ENCODE measurements at places on chromosomes 6 and 20. TPM values are rescaled to one million over a fixed set of nuclear protein-coding genes. Genes with fewer than 3 reads are reported as not detected.

GMPR gene
- 112 TPM for total RNA-seq

GRCh38 chr6:149919834-149920225 is 3.1 kb downstream of the RAET1G start:
- DNase-seq, result no peak

TFAP2A gene
- total RNA-seq, result 0.97 TPM

DNA sequence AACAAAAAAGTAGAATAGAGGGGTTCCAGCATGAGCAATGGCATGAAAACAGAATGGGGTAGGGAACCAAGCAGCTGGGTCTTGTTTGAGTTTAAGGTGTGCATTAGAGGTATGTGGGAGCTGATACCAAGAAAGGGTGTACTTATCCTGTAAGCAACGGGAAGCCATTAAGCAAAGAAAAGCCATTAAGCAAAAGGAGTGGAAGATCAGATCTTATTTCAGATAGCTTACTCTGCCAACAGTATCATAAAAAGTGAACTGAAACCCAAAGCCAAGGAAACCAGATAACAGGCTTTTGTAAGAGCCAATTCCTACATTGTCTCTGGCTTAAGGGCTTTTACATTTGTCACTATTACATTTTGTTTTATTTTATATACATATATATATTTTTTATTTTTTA is 21.3 kb upstream of the BEND6 start:
- no peak for DNase-seq

DNA sequence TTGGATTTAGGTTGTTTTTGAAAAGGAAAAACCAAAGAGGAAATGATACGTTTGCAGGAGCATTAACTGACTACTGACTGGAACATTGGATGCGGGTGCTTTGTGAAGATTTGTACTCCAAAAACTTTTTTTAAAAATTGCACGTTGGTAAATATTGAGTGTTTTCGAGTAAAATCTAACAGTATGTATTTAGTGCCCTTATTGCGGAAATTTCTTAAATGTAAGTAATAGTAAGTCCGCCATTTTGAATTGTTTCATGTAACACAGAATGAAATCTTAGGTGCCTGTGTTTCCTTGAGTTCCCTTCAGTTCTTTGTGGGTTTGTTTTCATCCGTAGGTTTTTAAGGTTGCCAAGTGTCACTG is 15.2 kb upstream of the LIN28B start:
- no peak for DNase-seq

DNA sequence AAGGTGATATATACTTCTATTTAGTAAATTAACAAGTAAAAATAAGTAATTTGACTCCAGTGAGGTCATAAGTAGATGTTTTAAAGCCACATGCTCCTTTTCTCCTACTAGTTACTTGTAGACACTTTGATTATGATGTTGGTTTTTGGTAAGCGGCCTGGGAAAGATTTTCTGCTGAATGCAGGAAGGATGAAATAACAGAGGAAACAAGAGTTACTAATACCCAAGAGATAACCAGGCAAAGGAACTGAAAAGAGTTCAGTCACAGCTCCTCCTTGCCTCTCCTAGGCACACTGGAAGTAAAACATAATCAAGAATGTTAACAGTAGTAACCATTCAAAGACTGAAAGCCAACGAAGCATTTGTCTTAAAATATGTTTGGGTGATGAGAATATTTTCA is 203.3 kb downstream of the RNGTT start:
- no peak for DNase-seq

GRCh38 chr20:44478206-44478605 is 2.5 kb downstream of the TTPAL start:
- DNase-seq, result no peak

- no peak for DNase-seq
Measured at GRCh38 chr6:15246217-15246665, 372 bp downstream of the JARID2 start.

GRCh38 chr6:29628419-29629281 is 4.3 kb downstream of the GABBR1 start:
- peak; percentile 84 for DNase-seq

PTCRA gene
- not detected for total RNA-seq

DNA sequence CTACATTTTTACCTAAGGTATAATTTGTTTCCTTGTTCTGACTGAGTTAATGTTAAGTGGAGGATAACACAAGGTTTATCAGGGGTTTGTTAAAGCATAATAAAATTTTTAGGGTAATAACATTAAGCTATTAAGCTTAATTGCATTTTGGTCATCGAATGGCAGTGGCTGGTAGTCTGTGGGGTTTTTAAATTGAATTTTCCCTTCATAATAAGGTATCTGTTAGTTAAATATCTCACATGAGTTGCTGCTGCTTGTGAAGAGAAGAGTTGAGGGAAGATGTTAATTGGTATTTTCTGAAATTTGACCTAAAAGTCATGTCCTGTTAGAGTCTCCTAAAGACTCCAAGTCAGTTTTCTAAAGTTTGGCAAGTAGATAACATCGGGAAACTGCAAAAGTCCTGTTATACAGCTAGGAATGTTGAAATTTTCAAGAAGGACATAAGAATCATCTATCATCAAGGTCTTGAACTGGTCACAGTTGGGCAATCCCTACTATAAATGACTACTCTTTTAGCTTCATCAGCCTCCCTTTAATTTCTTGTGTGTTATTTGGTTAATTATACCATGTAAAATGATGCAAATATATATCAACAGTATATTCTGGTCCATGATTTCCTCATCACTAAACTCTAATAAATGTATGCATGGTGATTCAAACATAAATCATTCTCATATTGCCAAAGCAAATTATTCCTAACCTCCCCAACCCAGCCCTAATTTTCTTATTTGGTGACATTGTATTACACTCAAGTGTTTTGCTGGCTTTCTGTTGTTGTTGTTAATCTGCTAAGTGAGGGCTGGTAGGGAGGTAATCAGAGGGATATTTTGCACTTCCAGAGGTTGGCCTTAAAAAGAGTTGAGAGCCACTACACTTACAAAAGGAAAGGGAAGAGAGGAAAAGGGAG is 64.0 kb downstream of the MAP3K5 start:
- DNase-seq, result no peak

DNA sequence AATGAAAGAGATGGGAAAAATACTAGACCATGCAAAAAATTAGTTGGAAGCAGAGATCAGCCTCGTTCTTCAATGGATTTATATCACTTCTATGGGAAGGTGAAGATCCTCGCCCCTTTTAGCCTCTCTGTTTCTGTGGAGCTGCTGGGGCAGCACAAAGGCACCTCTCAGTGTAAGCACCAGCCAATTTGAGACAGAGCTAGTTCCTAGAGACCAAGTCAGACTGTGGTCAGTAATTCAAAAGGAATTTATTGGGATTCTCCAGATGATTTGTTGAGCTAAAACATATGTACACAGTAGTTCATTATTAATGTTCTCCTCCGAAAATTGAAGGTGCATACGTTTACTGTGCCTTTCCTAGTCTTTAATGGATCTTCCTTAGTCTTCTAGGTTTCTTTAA is 42.4 kb downstream of the SCGN start:
- DNase-seq, result no peak

GRCh38 chr6:4503700-4504099 is 272.5 kb upstream of the CDYL start:
- no peak for DNase-seq

GRCh38 chr6:90078513-90079289 is 184.4 kb downstream of the GJA10 start:
- DNase-seq, result no peak

GRCh38 chr6:69957985-69958559 is 91.7 kb downstream of the COL19A1 start:
- no peak for DNase-seq

- DNase-seq, result peak; percentile 89
Measured at GRCh38 chr6:15879371-15880261, 216.8 kb upstream of the DTNBP1 start.

DNA sequence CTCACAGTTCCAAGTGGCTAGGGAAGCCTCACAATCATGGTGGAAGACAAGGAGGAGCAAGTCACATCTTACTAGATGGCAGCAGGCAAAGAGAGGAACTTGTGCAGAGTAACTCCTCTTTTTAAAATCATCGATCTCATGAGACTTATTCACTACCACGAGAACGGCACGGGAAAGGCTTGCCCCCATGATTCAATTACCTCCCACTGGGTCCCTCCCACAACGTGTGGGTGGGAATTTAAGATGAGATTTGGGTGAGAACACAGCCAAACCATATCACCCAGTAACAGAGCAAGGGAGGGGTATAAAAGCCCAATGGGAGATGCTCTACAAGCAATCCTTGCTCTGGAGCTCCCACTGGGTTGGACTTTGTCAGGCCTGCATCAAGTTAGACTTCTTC is 80.4 kb downstream of the JPH2 start:
- DNase-seq, result no peak

DNA sequence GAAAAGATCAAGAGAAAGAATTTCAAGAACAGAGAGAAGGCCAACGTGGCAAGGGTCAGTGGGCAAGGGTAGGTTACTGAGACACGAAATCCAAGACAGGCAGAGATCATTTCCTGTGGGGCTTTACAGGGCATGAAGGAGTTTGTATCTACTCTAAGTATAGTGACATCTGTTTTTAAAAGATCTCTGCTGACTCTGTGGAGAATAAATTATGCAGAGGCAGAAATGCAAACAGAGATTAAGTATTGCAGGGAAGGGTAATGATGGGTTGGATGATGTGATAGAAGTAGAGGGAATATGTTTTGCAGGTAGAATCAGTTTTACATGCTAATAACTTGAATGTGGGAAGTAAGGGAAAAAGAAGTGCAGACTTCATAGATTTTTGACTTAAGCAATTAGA is 243.5 kb downstream of the FRK start:
- no peak for DNase-seq

DNA sequence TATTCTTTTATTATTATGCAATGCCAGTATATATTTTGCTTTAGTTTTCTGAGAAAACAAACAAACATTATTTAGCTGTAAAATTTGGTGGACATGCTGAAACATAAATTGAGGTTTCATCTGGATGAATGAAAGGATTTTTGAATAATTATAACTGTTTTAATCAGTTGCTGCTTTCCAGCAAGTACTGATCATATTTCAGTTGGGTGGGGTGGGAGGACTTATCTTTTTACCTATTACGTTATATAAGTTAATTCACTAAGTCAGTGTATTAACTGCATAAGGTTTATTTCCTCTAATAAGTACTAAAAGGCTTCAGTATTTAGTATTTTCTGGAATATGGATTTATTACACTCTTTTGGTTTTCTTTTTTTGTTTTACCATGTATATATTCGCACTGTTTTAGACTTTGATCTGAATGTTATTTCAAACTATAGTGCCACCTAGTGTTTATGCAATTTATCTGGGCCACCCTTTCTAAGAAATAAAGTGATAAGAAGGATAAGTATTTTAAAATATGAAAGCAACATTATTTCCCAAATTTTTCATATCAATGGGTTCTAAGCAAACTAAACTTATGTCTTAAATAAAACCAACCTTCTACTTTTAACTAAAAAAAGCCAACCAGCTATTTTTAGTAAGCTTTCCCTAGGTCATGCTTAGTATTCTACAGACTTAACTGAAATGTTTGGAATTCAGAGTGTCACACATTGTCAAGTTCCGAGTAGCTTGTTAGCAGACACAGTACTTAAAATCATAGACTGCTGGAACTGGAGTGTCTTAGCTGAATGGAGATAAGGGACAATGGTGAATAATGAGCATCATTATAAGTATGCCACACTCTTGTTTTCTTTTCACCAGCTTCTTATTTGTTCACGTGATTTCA is 105.4 kb upstream of the MCHR2 start:
- no peak for DNase-seq

VPS52 gene
- total RNA-seq, result 32.7 TPM

DNA sequence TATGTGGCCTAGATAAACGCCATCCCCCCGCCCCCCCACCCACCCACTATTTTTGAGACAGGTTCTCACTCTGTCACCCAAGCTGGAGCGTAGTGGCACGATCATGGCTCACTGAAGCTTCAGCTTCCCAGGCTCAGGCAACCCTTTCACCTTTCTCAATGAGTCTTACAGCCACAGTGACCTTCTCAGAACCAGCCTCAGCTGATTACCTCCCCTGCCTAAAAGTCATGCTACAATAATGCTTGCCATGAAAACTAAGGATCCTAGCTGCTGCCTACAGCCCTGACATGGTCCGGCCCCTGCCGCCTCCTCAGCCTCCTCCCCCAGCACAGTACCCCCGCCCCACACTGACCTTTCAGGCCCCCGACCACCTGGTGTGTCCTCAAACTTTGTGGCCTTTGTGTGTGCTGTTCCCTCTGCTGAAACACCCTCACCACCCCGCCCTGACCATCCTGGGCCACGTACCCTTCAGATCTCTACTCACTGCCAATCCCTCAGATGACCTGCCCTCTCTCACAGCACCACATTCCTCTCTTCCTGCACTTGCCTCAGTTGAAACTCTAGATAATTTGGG is 31.3 kb downstream of the PNPLA1 start:
- no peak for DNase-seq

GRCh38 chr6:132872923-132873322 is 58.6 kb downstream of the RPS12 start:
- no peak for DNase-seq

OR2H2 gene
- total RNA-seq, result not detected

- no peak for DNase-seq
Measured at GRCh38 chr6:5173810-5174209, 86.9 kb downstream of the LYRM4 start.

- peak; percentile 47 for DNase-seq
Measured at GRCh38 chr20:373171-373890, 7.2 kb upstream of the TRIB3 start.

DNA sequence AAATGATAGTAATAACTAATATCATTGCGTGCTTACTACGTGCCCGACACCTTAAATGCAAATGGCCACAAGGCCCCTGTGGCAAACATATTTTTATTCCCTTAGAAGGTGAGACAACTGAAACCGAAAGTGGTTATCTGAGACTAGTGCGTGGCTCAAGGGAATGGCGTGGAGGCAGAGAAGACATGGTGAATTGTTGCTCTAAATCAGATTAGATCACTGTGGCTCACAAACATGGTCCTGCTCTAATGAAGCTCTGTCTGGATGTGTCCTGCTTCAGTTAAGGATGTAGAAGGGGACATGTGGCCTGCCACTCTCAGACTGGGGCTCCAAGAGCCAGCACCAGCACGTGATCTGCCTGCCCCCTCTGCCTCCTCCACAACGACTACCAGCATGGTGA is 124.2 kb upstream of the GMDS start:
- no peak for DNase-seq

GRCh38 chr6:125832391-125833117 is 41.8 kb downstream of the NCOA7 start:
- DNase-seq, result no peak

Data from left ventricle myocardium superior (tissue), 1 donor.